ENCODE measurements at places on chromosomes 2 and 18. TPM values are rescaled to one million over a fixed set of nuclear protein-coding genes. Genes with fewer than 3 reads are reported as not detected.

DNA sequence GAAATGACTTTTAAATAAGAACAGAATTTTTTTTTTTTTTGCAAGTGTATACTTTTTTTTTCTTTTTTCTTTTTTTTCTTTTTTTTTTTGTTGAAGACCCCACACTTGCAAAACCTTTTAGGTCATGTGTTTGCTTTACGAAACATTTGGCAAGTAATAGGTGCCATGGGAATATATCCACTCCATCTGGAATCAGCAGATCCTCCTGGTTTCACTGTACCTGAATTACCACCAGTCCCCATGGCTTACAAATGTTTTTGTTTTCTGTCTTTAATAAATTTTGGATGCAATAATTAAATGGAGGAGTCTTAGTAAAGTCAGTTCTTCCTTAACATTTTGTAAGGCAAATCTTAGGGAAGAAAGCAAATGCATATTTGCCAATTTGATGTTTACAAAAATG is 559.7 kb upstream of the ZEB2 start:
- no peak for DNase-seq
- H3K36me3 ChIP-seq: no peaks in the 10 kb centered on the region
- no peak overlapping the region for H3K4me3 ChIP-seq
- H3K4me1 ChIP-seq: no peaks in the 10 kb centered on the region

SCYGR4 gene
- total RNA-seq: not detected

TLX2 gene
- 0.52 TPM for total RNA-seq

PTPRN gene
- total RNA-seq: not detected

- H3K27ac ChIP-seq: no peak overlapping the region
- DNase-seq: no peak
- no peaks in the 10 kb centered on the region for H3K4me1 ChIP-seq
These were observed 231.5 kb downstream of the NAPG start for GRCh38 chr18:10757349-10757748.

DNA sequence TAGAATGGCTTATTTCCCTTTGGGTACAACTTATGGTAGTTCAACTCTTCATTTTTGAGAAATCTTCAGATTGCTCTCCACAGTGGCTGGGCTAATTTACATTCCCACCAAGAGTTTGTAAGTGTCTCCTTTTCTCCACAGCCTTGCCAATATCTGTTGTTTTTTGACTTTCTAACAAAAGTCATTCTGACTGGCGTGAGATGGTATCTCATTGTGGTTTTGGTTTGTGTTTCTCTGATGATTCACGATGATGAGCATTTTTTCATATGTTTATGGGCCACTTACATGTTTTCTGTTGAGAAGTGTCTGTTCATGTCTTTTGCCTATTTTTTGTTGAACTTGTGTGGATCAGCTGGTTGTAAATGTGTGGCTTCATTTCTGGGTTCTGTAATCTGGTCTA is 871.0 kb downstream of the EPHA4 start:
- DNase-seq: no peak
- no peak overlapping the region for H3K4me3 ChIP-seq
- no peak overlapping the region for H3K27ac ChIP-seq
- no peaks in the 10 kb centered on the region for H3K4me1 ChIP-seq
- H3K36me3 ChIP-seq: no peaks in the 10 kb centered on the region

ANKRD12 gene
- 79.4 TPM for total RNA-seq

DNA sequence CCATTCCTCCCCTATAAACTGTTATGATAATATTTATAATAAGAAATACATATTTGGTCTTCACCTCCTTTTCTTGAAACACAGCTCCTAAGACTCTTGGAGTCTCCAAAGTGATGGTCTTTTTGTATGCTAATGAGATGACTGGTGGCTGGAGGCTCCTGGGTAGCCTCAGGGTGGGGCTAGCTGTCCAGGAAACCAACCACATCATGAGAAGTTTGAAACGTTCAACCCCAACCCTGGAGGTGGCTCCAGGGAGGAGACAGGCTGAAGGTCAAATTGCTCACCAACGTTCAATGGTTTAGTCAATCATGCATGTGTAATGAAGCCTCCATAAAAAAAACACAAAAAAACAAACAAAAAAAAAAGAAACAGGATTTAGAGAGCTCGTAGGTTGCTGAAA is 298.7 kb upstream of the MGAT5 start:
- DNase-seq: no peak
- H3K4me1 ChIP-seq: no peaks in the 10 kb centered on the region
- H3K27ac ChIP-seq: no peak overlapping the region
- no peaks in the 10 kb centered on the region for H3K36me3 ChIP-seq
- peaks cover 14% of the 10 kb centered on the region for H3K27me3 ChIP-seq
- no peak overlapping the region for H3K4me3 ChIP-seq

DNA sequence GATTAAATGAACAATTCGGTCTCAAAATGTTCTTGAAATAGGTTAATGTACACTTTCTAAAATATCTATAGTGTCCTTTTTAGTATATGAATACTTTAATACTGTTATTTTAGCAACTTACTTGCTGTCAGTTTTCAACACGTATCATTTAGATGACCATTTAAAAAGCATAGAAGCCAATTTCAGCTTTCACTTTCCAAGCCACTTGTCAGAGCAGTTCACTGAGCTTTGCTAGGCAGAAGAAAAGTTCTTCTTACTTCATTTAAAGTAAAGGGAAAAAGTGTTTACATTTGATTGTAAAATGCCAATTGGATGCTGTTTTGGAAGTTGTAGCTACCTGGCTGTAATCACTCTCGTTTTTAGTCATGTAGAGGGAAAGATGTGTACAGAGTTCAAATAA is 126.0 kb downstream of the KCNH7 start:
- H3K27ac ChIP-seq: no peak overlapping the region
- no peak for DNase-seq
- no peaks in the 10 kb centered on the region for H3K36me3 ChIP-seq
- H3K27me3 ChIP-seq: no peaks in the 10 kb centered on the region

Data from activated CD4-positive, alpha-beta T cell treated with anti-CD3 and anti-CD28 coated beads, Interleukin-2, amount 10 ng/mL, durations not matched to agents 7 days and 5 days (primary cell).